ENCODE measurements at places on chromosomes 4 and X.
A peak's percentile ranks its signal among the peaks of the same experiment; 100 is the strongest.

GRCh38 chr4:71240094-71240493 is 98.7 kb upstream of the SLC4A4 start:
- no peak for DNase-seq

DNA sequence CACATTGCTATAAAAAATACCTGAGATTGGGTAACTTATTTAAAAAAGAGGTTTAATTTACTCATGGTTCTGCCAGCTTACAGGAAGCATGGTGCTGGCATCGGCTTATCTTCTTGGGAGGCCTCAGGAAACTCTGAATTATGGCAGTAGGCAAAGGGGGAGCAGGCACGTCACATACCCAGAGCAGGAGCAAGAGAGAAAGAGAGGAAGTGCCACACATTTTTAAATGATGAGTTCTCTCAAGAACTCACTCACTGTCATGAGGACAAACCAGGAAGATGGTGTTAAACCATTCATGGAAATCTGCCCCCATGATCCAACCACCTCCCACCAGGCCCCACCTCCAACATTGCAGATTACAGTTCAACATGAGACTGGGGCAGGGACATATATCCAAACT is 10.0 kb upstream of the AFF1 start:
- peak; percentile 73 for DNase-seq

DNA sequence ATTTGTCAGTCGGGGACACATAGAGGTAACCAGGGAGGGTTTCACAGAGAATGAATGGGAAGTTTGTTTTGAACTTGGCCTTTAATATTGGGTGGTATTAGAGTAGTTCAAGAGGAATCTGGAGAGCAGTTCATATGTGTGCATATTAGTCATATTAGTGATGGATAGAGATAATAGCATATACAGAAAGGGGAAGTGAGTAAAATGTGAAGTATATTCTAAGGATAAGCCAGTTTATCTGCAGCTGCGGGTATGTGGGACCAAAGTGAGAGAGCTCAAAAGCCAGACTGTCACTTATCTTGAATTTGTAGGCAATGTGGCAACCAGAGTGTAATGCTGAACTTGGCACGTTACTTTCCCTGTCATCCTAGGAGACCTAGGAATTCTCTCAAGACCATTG is 169.9 kb downstream of the AFF2 start:
- DNase-seq, result no peak

GRCh38 chrX:103831342-103831802 is 685 bp downstream of the RAB9B start:
- peak; percentile 58 for DNase-seq

DNA sequence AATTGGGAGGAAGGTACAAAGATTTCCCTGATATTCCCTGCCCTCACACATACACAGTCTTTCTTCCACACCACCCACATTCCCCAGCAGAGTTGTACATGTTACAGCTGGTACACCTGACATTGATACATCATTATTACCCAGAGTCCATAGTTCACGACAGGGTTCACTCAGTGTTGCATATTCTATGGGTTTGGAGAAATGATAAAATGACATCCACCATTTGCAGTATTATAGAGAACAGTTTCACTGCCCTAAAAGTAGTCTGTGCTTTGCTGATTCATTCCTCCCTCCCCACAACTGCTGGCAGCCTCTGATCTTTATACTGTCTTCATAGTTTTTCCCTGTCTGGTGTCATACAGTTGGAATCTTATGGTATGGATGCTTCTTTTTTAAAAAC is 15.0 kb downstream of the AGA start:
- DNase-seq, result no peak

DNA sequence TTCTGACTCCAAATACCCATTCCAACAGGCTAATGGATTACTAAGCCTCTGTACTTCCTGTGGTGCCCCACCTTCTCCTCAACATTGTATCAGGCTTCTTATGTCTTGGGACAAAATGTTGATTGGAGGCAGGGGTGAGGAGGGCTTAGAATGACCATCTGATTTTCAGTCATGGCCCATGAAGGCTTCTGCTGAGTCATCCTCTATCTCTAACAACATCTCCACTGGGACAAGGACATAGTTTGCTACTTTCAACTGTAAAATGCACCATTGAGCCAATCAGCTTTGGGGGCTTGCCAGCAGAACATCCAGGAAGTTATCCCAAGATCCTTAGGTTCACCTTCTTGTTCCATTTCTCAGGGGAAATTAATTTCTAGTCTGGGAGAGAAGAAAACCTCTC is 29.5 kb downstream of the MAGEB17 start:
- DNase-seq, result no peak

GRCh38 chr4:32574803-32575202 is 1854.6 kb downstream of the PCDH7 start:
- DNase-seq, result peak; percentile 67

DNA sequence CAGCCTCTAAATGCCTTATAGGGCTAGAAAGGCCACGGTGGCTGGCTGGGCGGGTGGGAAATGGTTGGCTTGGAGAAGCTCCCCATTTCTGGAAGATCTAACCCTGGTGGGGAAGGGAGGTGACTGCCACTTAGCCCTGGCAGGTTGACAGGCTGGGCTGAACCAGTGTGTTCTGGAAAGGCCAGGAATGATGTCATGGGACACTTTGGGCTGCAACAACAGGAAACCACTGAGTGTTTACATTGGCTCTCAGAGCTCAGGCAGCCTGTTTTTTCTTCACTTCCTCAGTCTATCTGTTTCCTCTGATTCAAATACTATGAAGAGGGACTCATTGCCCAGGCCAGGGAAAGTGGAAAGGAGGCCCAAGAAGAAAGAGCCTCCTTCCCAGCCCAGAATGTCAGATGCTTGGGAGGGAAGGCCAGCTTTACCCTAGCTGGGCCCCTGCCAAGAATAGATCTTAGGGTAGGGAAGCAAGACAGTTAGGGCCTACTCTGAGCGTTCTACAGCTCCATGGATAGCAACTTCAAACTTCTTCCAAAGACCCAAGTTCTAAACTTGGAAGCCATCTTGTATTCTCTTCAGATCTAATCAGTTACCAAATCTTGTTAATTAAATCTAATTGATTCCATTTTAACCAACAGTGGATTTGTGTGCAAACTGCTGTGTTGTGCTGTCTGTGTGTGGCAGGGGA is 65.8 kb upstream of the MSN start:
- DNase-seq, result peak; percentile 76

DNA sequence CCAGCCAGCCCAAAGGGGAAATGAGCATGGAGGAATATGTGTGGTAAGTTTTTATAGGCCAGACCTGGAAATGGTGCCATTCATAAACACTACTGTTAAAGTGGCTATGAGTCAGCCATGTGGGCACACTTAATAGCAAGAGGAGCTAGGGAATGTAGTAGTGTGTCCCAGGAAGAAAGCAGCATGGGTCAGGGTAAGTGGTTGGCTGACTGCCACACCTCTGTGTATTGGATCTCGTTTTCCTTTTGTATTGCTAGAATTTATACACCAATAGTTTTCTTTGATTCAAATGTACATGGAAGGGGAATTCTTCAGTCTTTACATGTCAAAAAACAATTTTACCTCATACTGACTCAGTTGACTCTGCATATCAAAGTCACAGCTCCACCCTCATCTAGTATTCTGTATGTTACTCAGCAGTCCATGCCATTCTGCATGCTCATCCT is 22.9 kb upstream of the SGMS2 start:
- DNase-seq, result no peak

DNA sequence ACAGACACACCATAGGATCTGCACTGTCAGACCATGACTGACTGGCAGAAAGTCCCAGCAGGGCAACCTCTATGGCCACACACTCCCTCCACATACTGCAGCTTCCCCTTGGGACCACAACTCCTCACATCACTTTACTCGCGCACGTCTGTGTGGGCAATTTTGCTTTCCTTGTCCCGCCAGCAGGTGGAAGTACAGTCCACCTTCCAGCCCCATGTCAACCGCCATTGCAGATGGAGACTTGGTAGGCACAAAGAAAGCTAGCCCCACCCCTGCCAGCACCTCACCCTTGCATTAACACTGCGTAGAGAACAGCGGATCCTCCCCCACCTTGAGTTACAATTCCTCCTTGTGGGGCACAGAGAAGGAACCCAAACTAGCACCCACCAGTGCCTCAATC is 74.4 kb upstream of the NAP1L2 start:
- DNase-seq, result no peak

GRCh38 chr4:122334828-122335227 is 44.0 kb upstream of the ADAD1 start:
- DNase-seq, result no peak

DNA sequence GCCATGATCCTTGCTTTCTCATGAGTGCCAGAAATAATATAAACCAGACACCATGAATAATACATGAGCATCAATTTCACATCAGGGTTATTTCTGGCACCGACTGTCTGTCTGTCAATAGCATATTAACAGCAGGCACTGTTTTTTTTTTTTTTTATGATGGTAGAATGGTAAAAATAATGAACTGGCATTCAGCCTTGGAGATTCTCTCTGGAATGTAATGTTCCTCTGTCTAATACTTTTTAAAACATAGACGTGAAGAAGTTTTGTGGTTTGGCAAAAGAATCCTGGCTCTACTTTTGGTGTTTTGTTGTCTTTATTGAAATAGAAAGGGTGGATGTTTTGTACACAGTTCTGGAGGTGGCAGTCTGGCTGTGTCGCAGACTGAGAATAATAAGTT is 874.6 kb upstream of the PRKX start:
- DNase-seq, result no peak

- DNase-seq, result peak; percentile 29
Observed at GRCh38 chr4:15920723-15921591, 17.6 kb downstream of the FGFBP1 start.

DNA sequence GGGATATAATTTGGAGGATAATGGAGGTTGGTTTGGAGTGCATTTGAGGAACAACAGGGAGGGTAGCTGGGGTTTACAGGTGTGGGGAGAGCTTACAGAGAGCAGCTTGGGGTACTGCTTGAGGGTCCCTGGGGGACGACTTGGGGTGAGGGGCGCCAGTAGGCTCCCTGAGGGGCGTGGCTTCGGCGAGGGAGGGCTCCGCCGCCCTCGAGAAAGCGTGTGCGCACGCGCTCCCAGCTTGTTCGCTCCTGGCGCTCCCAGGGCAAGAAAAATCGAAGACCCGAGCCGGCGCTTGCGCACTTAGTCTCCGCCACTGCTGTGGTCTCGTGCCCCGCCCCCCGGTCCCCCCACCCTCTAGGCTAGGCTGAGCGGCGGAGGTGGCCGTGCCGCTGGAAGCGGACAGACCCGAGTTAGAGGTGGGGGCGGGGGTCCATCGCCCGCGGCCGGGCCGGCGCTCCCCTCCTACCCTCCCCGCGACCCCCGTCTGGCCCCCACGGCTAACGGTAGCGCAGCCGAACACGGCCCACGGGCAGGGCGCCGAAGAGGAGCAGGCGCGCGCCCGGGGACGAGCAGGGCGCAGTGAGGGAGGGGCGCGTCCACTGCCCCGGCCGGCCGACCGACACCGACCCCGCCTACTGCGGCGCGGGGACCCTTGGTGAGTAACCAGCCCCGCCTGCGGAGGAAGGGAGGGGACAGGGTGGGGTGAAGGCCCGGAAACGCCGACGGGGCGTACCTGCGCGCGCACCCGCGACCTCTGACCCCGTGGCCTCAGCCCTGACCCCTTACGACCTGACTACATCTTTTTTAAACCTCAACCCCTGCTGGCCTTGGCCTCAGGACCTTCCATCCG is 5.4 kb upstream of the CCDC120 start:
- peak; percentile 58 for DNase-seq

DNA sequence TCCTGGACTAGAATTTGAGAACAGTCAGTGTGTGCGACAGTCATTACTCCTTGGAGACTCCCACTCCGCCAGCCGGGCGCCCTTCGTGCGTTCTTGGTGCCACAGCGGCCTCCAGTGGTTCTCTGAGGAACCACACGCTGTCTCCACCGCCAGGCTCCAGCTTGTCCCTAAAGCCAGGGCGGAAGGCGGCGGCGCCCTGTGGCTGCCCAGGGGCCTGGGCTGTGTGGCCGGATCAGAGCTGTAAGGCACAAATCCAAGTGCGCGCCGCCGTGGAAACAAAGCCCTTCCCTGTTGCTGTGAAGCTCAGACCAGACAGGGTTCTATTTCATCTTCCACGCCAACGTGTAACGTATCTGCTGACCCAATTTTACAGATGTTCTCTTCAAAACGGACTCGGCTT is 34.2 kb downstream of the IDS start:
- peak; percentile 80 for DNase-seq

DNA sequence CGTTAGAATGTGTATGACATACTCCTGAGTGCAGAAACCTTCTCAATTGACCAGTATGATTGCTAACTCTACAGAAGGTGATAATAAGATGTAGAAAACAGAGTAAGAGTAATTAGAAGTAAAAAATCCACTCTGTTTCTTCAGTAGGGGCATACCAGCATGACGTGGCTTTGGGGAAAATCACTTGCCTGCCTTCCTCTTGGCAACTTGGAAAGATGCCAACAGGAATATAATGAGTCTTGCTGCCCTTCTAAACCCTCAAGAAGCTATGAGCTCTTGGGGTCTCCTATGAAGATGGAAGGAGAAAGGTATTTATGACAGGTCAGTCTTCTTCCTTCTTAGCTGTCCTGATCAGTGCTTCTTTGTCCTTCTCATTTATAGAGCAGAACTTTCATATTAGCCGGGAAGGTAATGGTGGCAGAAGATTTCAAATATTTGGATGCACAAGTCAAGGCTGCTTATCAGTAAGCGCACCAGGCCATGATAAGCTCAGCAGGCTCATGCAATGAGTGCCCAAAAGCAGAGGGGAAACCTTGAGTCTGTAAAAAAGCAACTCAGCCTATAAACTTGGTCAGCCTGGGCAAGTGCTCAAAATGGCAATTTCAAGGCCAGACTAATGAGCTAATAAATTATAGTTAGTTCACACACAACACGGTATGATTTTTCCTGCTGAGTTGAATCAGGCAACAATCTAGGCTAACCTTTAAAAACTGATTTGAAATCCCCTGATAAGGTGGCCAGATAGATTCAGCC is 69.7 kb upstream of the PPARGC1A start:
- peak; percentile 74 for DNase-seq

- no peak for DNase-seq
Observed at GRCh38 chr4:35520059-35520458, 724.3 kb downstream of the ARAP2 start.

DNA sequence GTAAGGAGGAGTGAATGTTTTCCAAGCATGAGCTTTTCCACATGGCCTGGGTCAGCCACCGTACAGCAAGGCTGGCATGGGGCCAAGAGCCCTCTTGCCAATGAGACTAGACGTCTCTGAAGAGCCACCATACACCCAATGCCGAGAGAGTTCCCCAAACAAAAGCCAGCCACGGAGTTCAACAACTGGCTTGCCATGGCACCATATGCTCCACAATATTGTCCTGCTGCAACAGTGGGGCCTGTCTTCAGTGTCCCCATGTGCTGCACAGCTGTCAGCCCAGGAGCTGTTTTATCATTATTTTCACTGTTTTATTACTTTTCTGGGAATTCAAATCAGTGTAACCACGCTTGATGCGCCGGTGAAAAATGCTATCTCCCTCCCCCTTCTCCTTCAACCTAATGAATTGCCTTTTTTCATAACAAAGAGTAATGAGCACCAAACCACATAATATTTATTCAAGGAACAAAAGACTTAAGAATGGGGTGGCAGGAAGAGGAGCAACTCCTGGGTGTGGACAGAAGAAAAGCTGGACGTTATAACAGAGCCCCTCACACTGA is 18.4 kb downstream of the MAML3 start:
- no peak for DNase-seq

DNA sequence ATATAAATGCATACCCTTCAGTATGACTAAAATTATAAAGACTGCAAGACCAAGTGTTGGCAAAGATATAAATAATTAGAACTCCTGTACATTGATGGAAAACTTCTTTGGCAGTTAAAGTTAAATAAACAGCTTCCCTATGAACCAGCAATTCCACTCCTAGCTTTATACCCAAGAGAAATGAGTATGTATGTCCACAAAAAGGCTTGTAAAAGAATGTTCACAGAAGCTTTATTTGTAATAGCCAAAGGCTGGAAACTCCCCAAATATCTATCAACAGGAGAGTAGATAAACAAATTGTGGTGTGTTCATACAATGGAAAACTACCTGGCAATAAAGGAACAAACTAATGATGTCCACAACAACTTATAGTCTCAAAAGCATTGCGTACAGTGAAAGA is 184.8 kb downstream of the AMELX start:
- no peak for DNase-seq

Measured in suppressor macrophage treated with lipopolysaccharide for 1 hour (primary cell).